Heart left ventricle (tissue), 16 donors: ENCODE measurements at places on chromosomes 16 and 17. TPM values are rescaled to one million over a fixed set of nuclear protein-coding genes. Genes with fewer than 3 reads are reported as not detected.

RNF112 gene
- 1.1 TPM for total RNA-seq

KRTAP9-2 gene
- total RNA-seq, result not detected

IFI35 gene
- total RNA-seq, result 16.6 TPM

FOXN1 gene
- not detected for total RNA-seq

TSPAN10 gene
- total RNA-seq, result not detected

KRT25 gene
- total RNA-seq, result not detected

DNA sequence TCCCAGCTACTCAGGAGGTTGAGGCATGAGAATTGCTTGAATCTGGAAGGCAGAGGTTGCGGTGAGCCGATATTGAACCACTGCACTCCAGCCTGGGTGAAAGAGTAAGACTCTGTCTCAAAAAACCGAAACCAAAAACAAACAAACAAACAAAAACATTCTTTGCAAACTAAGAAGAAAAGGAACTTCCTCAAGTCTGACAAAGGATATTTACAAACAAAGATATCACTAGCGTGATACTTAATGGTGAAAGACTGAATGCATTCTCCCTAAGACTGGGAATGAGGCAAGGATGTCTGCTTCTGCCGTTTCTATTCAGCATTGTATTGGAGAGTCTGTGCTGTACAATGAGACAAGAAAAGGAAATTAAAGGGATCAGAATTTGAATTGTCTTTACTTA, 10.5 kb upstream of the MPO start:
- H3K36me3 ChIP-seq, result no peaks in the 10 kb centered on the region
- no peaks in the 10 kb centered on the region for H3K27me3 ChIP-seq

GRCh38 chr17:21089933-21090901, 36.5 kb upstream of the DHRS7B start:
- H3K36me3 ChIP-seq, result no peaks in the 10 kb centered on the region
- DNase-seq, result no peak
- H3K27me3 ChIP-seq, result no peaks in the 10 kb centered on the region
- H3K4me3 ChIP-seq, result no peak overlapping the region
- H3K4me1 ChIP-seq, result no peaks in the 10 kb centered on the region

DNA sequence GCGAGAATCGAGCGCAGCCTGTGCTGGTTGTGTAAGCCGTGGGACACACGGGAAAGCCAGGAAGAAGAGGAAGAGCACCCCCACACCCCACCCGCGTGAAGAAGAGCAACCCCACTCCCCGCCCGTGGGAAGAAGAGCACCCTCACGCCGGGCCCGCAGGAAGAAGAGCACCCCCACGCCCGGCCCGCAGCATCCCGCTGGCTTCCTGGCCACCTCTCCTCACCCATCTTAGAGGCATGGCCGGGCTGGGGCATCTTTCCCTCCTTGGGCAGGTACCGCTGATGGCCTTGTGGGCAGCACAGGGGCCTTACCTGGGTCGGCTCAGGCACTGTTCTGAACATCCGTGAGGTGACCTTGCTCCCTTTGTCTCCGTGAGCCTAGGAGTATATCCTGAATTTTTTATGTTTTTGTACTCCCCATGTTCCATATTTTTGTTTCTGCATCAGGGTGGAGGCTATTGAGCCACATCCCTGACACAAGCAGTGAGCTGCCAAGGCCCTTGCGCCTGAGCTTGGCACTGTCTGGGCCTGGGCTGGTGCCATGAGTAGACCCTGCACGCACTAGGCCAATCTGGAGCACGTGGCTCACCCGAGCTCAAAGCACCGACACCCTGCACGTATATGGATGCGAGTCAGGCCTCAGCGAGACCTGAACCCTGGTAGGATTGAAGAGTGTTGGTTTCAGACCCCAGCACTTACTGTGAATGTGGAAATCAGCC, 71.4 kb upstream of the KCTD5 start:
- no peaks in the 10 kb centered on the region for H3K27me3 ChIP-seq
- peak; percentile 19 for DNase-seq
- peaks cover 12% of the 10 kb centered on the region for H3K36me3 ChIP-seq
- H3K4me3 ChIP-seq, result no peak overlapping the region
- H3K4me1 ChIP-seq, result peaks cover 12% of the 10 kb centered on the region
- H3K27ac ChIP-seq, result no peak overlapping the region

GRCh38 chr16:89909777-89910716, 8.6 kb upstream of the MC1R start:
- peak; percentile 91 for DNase-seq
- no peaks in the 10 kb centered on the region for H3K27me3 ChIP-seq
- H3K36me3 ChIP-seq, result no peaks in the 10 kb centered on the region
- no peak overlapping the region for H3K27ac ChIP-seq

DNA sequence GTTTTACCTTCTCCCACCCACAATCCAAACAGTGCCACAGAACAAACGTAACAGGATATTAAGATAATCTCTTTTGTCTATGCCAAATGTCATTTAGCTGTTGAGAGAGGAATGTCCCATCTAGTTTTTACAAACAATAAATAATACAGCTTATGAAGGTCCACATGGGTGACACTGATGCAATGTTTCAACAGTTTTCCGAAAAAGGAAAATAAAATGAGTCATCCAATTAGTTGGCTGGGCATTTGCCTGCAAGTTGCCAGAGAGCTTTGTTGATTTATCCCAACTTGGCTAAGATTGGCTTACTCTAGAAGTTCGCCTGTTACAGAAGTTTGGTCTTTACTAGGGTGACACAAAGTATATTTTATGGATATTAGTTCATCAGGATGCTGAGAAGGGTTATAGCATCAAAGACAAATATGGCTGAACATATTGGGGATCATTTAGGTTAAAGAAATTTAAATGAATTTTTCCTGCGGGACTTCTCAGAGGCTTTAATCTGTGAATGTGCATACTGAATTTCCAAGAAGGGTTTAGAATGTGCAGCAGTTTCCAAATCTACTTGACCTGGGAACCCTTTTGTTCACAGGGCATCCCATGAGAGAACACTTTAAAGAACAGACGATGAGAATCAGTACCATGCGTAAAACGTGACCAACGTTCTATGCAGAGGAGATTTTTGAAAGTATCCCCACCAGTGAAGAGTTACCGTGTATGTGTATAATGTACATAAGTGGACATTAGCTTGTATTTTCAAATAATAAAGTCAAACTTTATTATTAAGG, 73.1 kb downstream of the CDH13 start:
- no peaks in the 10 kb centered on the region for H3K27me3 ChIP-seq
- DNase-seq, result peak; percentile 40
- H3K27ac ChIP-seq, result peak overlapping the region; percentile 87
- peaks cover 30% of the 10 kb centered on the region for H3K4me1 ChIP-seq

DNA sequence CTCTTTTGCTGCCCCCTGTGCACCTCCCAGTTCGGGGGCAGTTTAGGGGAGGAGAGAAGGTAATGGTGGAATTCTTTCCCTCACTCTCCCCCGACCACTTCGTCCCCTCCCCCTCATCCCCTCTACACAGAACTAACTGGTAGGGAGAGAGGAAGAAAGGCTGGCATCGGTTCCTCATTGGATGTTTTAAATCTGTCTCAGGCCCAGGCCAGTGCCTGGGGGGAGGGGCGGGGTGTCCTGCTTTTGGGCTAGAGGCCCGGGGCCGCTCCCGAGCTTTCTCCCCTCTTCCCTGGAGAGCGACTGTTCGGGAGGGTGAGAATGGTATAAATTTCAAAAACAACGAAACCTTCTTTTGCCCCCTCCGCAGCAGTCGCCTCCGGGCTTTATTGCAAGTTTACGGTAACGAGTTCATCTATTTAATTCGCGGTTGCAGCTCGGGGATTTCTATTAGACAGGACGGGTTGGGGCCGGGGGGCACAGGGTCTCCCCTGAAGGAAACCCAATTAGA, at the start of gene PRAC2:
PRAC2 (plus strand) TSS at position 271 of the 508 bp plus-strand sequence. CDS start 1,226 bp downstream, outside the sequence.
- DNase-seq, result no peak
- H3K27ac ChIP-seq, result no peak within 1 kb of the TSS

DNA sequence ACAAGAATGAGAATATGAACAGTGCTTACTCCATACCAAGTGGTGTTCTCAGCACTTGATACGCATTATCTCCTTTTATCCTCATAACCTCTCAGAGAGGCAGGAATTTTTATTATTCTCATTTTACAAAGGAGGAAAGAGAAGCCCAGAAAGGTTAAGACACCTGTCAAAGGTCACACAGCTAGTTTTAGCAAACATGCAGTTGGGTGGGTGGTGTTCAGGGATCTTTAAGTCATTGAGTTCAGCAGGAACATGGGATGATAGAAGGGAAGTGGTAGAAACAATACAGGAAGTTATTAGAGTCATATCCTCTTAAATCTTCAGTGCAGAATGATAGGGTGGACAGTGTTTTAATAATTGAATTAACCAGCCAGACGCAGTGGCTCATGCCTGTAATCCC, 95.4 kb downstream of the IRX3 start:
- H3K27me3 ChIP-seq, result no peaks in the 10 kb centered on the region
- DNase-seq, result no peak
- no peaks in the 10 kb centered on the region for H3K36me3 ChIP-seq
- H3K4me1 ChIP-seq, result peaks cover 5% of the 10 kb centered on the region
- H3K4me3 ChIP-seq, result no peak overlapping the region
- H3K27ac ChIP-seq, result no peak overlapping the region

DNA sequence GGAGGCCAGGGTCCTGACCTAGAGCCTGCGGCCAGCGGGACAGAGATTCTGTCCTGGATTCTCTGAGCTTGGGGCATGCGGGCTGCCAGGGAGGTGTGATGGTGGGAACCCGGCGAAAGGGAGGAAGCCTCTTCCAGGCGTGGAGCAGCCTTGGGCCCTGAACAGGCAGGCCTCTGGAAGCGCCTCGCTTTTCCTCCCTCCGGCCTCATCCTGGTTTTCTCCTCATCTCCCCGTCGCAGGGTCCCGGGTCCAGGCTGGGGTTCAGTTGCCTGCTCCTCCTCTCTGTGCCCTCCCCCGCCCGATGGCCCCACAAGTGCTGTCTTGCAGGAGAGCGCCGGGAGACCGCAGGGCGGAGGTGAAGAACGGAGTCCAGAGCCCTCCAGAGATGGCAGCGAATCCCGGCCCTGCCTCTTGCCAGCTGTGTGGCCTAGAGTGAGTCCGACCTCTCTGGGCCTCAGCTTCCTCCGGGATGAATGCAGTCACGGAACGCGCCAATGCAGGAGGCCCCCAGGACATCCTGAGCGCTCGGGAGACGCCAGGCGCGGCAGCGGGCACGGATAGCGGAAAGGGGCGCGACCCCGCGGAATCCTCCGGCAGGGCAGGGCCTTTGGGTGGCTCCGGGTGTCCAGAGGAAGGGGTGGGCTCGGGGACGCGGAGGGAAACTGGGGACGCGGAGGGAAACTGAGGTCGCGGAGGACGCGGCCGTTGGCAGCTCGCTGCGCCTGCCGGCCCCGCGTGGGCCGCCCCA, 553 bp upstream of the RAB11FIP4 start:
- H3K36me3 ChIP-seq, result no peaks in the 10 kb centered on the region
- no peak for DNase-seq
- no peak overlapping the region for H3K27ac ChIP-seq
- H3K4me1 ChIP-seq, result peaks cover 8% of the 10 kb centered on the region
- peak overlapping the region; percentile 52 for H3K4me3 ChIP-seq

DNA sequence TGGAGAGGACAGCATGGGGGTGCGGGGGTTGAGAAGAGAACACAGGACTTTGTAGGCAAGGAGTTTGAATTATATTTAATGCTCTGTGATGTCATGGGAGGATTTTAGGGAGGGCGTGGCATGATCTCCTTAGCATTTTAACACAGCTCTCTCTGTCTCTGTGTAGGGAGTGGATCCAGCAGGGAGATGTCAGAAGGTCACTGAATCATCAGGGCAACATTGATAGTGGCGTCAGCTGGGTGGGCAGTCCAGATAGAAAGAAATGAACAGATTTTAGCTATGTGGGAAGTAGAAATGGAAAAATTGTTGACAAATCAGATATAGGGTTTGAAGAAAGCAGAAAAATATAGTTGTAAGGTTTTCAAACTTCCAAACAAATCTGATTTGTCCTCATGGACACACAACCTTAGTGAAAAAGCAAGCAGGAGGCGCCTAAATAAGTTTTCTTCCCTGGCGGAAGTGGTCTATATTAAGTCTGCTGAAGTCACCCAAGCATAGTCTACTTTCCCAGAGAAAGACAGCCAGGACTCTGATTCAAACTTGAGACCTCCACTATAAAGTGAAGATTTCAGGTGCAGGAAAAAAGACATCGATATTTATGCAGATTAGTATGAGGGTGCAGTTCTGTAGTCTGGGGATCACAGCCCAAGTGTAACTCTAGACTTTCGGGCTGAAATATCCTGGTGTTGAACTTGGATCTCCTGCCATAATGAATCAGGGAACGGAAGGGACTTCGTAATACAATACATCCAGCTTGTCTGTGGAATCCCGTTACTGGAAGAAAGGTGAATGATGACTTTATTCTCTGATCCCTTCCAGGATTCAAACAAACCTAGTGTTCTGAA, 10.1 kb upstream of the PCTP start:
- H3K27ac ChIP-seq, result no peak overlapping the region
- DNase-seq, result no peak
- no peak overlapping the region for H3K4me3 ChIP-seq
- no peaks in the 10 kb centered on the region for H3K36me3 ChIP-seq

DNA sequence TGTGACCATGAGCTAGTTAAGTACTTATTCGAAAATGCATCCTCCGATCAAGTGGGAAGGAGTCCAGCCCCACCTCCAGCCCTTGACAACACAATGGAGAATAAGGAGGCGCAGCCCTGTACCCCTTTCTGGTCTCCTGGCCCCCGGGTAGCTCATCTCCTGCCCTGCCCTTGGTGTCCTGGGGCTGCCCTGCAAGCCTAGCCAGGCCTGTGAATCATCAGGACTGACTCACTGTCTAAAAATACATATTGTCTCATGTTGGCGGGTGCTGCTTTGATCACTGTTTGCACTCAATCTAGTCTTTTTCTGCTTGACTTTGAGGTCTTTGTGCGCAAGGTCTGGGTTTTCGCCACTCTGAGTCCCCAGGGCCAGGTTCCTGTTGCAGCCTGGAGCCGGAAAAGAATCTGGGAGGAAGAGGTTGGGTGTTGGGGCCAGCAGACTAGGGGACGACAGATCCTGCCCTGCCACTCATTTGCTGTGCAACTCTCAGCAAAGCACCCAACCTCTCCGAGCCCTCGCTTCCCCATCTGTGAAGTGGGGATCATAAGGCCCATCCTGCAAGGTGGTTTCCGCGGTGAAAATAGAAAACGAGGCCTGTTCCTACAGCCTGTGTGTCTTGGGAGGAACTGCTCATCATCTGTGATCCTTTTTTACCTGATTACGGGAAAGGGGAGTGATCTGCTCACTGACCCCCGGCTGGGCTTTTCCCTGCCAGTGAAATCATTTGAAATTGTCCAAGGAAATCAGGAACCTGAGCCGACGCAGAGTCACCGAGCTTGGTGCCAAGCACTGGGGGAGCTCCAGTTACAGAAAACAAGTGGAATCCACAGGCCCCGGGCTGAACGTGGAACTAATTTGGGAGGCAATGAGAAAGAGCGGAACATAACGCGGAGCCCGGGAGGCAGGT, 230.4 kb downstream of the PARN start:
- peak; percentile 65 for DNase-seq
- H3K4me3 ChIP-seq, result no peak overlapping the region
- H3K36me3 ChIP-seq, result no peaks in the 10 kb centered on the region

DNA sequence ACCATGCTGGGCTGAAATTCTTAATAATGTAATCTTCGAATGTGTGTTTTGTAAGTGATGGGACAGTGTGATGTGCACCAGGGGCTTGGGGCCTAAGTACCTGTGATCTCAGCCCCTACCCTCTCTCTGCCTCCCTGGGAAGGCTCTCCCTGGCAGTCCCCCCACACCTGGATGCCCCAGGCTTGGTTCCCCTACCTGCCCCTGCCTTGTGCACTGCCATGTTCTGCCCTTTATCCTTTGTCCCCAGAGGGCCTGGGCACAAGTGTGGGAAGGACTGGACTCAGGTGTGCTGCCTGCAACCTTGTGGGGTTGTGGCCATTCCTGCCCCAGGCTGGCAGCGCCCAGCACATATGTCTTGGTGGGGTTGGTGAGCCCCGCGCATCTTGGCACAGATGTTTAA, 55.4 kb upstream of the CREBBP start:
- no peaks in the 10 kb centered on the region for H3K36me3 ChIP-seq
- no peak overlapping the region for H3K4me3 ChIP-seq
- no peaks in the 10 kb centered on the region for H3K4me1 ChIP-seq
- no peaks in the 10 kb centered on the region for H3K27me3 ChIP-seq
- no peak for DNase-seq
- H3K27ac ChIP-seq, result no peak overlapping the region
